ENCODE measurements at places on chromosomes 12 and 14. TPM values are rescaled to one million over a fixed set of nuclear protein-coding genes. Genes with fewer than 3 reads are reported as not detected.

- DNase-seq, result no peak
Observed at GRCh38 chr14:67541448-67542387, 8.6 kb downstream of the PLEKHH1 start.

DNA sequence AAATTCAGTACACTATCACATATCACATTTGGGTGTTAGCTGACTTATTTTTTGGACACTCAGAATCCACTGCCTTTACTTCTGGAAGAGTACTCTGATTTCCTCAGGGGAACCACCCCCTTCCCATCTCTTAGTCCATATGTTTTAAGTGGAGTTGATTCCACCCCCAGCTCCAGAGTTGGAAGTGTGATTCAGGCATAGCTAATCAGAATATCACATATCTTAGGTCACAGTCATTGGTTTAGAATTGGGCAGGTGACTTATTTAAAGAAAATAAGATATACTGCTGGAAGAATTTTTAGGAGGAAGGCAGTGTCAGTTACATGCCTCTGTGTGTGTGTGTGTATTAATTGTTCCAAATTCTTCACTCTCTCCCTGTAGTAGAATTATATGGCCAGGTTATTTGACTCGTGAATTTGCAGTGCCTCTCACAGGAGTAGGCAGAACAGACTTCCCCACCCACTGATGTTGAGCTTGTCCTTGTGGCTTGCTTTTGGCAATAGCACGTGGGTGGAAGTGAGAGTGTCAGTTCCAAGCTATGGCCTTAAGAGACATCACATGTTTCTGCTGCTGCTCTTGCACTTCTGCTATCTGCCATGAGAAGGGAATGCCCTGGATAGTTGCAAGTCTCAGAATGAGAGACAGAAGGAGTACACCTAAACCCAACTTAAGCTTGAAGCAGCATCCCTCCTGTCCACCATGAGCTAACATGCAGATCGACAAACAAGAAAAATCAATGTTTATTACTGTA lies 6.4 kb upstream of the GAS2L3 start:
- DNase-seq, result no peak

DNA sequence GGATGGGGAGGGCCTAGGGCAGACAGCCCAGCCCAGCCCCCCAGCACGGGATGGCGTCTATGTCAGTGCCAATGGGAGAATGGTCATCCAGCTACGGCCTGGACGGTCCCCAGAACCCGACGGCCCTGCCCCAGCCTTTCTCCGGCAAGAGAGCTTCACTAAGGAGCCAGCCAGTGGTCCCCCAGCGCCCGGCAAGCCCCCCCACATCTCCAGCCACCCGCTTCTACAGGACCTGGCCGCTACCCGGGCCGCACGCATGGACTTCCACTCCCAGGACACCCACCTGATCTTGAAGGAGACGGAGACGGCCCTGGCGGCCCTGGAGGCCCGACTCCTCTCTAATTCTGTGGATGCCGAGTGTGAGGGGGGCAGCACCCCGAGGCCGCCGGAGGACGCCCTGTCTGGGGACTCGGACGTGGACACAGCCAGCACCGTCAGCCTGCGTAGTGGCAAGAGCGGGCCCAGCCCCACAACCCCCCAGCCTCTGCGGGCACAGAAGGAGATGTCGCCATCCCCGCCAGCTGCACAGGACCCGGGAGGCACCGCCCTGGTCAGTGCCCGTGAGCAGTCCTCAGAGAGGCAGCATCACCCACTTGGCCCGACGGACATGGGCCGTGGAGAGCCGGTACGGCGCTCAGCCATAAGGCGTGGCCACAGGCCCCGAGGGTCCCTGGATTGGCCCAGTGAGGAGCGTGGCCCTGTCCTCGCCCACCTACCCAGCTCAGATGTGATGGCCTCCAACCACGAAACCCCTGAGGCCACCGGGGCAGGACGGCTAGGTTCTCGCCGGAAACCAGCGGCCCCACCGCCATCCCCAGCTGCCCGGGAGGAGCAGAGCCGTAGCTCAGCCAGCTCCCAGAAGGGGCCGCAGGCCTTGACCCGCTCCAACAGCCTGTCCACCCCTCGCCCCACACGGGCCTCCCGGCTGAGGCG lies 21.9 kb downstream of the CEP170B start:
- peak; percentile 55 for DNase-seq

DNA sequence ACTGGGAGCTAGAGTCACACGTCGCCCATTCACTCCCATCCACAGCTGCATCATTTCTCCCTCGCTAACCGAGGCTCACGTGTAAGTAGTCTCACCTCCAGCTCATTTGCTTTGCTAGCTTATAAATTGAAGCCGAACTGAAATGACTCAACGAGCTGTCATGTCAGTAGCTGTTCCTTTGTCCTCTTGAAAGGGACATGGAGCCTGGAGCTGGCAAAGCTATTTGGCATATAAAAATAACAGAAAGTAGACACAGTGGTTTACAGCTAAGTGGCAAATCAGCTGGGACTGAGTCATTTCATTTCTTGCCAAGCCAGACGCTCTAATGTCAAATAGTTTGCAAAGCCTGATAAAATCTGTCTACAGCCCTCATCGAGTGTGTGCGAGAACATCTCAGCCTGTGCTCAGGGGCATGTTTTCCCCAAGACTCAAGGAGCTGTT lies 114.4 kb upstream of the TMEM233 start:
- DNase-seq, result no peak

CD27 gene
- 0.27 TPM for polyA plus RNA-seq

- DNase-seq, result no peak
Observed at GRCh38 chr14:101063121-101063520, 159.6 kb upstream of the RTL1 start.

- DNase-seq, result no peak
Observed at GRCh38 chr12:85920324-85920947, 46.3 kb downstream of the NTS start.

- DNase-seq, result no peak
Observed at GRCh38 chr14:70887737-70888499, 19.3 kb upstream of the PCNX1 start.

- peak; percentile 68 for DNase-seq
Observed at GRCh38 chr12:2845280-2845679, 10.4 kb upstream of the NRIP2 start.

GRCh38 chr12:124792961-124793441 lies 70.7 kb downstream of the SCARB1 start:
- no peak for DNase-seq

SMOC1 gene
- 13.4 TPM for polyA plus RNA-seq

GRCh38 chr12:22543246-22544037 lies 900 bp downstream of the C2CD5 start:
- DNase-seq, result peak; percentile 83
